ENCODE measurements at places on chromosomes 12 and 14.

DNA sequence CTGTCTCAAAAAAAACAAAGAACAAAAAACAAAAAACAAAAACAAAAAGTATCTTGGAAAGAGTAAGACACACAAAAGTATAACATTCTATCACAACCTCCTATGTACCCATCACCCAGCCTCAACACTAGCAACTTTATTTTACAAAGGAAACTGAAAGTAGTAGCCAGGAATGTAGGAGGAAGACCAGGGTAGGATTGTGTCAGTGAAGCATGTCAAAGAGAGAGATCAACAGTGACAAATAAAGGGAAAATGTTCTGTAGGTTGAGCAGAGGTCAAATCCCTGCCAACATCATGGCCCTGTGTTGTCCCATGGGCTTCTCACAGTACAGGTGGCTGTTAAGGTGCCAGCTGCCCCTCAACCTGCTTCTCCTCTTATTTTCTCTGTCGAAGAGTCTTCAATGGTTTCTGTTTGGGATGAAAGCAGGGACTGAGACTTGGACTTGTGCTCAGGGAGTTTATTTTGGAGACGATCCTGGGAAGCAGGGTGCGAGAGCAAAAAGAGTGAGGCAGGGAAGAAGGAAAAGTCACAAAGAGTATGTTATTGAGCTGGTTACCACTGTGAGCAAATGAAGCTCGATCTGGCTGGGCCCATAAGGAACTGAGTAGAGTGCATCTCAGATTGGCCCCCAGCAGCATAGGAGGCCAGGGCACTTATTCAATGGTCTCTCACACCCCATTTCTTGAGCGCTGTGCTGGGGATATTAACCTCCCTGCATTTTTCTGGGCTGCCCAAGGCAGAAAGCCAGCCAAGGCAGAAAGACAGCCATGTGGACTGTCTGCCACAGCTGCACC is 29.4 kb upstream of the CTDSP2 start:
- no peak for DNase-seq

- peak; percentile 66 for DNase-seq
Observed at GRCh38 chr14:54420478-54421142, 20.6 kb downstream of the CNIH1 start.

- no peak for DNase-seq
Observed at GRCh38 chr14:34582117-34582680, 42.7 kb upstream of the EAPP start.

DNA sequence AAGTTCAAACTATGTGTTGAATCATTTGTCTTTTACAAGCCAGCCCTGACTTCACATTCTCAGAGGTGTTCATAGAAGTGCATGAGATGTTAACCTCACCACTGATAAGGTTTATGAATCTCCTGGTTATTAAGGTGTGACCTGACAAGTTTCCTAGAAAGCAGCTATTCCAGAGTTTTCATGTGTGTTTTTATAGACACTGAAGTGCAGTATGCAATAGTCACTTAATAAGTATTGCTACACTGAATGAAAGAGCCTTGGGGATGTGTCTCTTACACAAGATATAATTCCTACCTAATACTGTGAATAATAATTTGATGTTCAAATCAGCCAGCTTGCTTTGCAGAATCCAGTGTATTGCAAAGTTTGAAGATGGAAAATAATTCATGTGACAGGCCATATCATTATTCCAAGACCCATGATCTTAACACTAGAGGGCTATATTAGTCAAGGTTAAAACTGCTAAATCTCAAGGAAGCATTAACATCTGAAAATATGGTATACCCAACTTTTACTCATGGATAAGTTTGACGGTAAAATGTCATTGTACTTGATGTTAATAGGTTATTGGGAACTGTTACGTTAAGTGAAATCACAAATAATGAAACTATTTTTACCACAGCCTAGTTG is 13.0 kb downstream of the SLC25A3 start:
- DNase-seq: no peak

- no peak for DNase-seq
Observed at GRCh38 chr12:6970096-6970527, 352 bp downstream of the PHB2 start.

GRCh38 chr12:109680264-109681005 is 33.2 kb upstream of the FAM222A start:
- DNase-seq: no peak

- DNase-seq: no peak
Observed at GRCh38 chr12:5220835-5221234, 177.2 kb downstream of the KCNA5 start.

- DNase-seq: no peak
Observed at GRCh38 chr12:27627123-27627852, 69.0 kb upstream of the REP15 start.

- DNase-seq: no peak
Observed at GRCh38 chr12:48973531-48973930, 2.0 kb upstream of the WNT10B start.

DNA sequence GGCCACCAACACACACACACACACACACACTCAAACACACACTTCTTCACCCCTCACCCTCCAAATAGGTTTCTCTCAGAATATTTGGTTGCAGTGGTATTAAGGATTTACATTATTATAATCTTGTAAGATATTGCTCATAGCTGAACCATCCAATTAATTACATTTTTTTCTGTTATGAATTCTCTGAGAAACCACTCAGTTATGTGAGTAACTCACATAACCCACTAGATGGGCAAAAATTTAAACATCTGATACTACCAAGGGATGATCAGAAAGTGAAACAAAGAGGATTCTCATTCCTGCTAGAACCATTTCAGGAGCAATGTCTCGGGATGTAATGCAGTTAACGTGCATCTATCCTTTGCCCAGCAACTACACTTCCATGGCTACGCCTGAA is 31.6 kb downstream of the TMTC1 start:
- no peak for DNase-seq

- no peak for DNase-seq
Observed at GRCh38 chr14:102124419-102124818, 15.3 kb upstream of the WDR20 start.

DNA sequence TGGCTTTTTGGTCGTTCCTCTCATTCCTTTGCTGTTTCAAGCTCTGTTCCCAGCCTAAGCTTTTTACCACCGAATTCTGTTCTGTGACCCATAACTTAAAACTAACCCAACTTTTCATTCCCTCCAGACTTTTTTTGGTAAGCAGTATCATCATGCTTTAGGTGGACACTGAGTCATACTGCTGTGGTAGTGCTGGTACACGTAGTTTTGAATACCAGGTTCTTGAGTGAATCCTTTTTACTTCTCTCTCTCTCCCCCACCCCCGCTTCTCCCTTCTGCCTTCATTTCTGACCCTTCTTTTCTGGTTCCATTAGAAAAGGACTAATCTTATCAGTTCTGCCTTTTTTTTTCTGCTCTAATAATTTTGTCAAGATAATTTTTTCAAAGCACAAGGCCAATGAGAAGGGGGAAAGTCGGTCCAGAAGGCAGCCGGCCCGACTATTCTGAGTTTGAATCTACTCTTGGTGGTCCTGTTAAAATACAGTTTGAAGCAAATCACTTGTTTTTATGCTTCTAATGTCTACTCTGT is 2.3 kb upstream of the MDM2 start:
- DNase-seq: no peak

GRCh38 chr14:54104601-54105145 is 148.0 kb upstream of the BMP4 start:
- no peak for DNase-seq

DNA sequence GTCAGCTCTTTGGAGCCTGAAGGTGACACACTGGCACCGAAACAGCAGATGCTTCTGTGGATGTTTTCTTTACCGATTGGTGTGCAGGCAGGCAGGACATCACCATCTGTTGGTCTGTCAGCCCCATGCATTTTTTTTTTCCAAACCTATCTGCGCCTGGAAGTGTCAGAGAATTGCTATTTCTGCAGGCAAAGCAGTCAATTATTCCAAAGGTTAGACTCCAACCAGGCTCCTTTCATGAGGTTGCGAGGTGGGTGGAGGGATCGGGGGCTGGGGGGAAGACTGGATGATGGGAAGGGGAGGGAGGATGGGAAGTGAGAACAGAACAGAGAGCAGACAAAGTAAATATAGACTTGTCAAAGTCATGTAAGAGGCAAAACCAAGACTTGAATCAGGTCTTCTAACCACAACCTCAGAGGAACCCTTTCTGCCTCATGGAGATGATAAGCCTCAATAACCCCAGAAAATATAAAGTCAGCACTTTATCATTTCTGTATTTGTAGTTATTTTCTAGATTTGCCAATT is 117.7 kb downstream of the OTOGL start:
- no peak for DNase-seq

DNA sequence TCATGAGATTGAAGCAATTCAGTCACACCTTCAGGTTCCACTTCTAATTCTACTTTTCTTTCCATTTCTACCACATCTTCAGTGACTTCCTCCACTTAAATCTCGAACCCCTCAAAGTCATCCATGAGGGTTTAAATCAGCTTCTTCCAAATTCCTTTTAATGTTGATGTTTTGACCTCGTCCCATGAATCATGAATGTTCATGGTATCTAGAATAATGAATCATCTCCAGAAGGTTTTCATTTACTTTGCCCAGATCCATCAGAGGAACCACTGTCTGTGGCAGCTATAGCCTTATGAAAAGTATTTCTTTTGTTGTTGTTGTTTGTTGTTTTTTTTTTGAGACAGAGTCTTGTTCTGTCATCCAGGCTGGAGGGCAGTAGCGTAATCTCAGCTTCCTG is 7.6 kb downstream of the RXYLT1 start:
- no peak for DNase-seq

- peak; percentile 11 for DNase-seq
Observed at GRCh38 chr14:41749429-41749828, 142.8 kb downstream of the LRFN5 start.

- no peak for DNase-seq
Observed at GRCh38 chr12:130932061-130932930, 21.4 kb upstream of the ADGRD1 start.

DNA sequence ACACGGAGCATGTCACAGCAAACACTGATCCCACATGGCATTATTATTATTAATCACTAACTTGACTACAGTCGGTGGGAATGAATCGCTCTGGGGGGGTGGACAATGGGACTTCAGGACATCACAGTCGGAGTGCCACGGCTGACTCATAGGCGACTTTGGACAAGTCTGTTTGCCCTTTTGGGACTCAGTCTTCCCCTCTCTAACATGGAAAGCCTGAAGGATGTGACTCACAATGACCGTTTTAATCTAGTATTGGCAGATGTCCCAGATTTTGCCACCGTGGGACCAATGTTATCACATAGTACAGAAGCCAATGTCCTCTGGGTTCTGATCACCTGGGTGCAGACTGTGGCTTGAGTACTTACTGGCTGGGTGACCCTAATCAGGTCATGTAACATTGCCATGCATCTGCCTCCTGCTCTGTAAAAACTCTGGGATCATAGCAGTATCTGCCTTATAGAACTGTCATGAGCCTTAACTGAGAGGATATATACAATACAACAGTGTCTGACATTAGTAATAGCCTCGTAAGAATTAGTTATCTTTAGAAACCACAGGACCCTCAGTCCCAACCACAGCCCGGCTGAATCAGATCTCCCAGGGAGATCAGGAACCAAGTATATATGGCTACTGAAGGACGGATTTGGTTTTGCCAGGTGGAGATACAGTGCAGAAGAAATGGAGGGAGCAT is 362.6 kb downstream of the BCL11B start:
- peak; percentile 40 for DNase-seq

DNA sequence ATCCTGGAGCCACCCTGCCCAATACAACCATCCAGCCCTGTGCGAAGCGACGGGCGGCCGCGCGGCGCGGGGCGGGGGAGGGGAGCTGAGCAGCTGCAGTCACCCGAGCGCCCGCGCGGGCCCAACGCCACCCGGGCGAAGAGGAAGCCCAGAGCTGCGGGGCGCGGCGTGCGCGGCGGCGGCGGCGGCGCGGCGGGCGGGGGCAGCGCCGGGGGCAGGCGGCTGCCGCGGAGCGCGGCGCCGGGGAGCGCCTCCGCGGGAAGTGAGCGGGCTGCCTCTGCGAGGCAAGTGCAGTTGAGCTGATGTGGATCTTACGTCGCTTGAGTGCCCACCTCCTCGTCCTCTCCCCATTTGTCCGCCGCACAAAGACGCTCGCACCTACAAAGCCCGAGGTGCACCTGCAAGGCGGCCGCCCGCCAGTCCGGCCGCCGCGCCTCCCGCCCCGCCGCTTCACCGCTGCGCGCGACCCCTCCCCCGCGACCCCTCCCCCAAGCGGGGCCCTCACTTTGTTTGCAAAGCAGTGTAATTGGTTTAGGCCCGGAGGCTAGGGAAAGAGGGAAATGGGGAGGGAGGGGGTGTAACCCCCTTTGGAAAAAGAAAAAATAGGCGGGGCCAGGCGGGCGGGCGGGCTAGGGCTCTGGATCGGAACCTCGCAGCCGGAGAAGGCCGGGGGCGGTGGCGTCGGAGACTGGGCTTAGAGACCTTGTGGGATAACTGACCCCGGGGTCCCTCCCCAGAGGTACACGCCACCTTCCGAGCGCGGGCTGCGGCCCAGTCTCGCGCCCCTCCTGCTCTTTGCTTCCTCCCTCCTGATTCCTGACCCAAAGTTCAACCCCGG is at the start of the genes FOXA1 and TTC6:
Gene FOXA1 (minus strand): TSS at position 279 of the 838 bp plus-strand sequence. CDS start 277 bp downstream, at position 2.
Gene TTC6 (plus strand): TSS at position 659 of the 838 bp plus-strand sequence. CDS start 26,436 bp downstream, outside the sequence.
- peak; percentile 16 for DNase-seq

DNA sequence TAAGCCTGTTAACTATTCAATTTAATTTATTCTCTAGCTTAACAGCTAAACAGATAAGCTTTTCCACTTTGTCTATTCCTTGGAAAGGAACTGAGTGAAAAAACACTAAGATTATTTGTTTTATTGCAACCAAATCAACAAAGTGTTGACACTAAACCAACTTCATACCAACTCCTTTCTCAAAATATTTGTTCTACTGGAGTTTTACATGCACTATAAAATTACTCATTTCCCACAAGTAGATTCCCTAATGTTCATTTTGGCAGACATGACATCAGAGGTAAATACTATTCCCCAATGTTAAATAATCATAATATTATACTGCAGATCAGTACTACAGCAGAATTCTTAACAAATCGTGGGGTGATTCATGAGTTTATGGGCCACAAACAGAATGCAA is 231.4 kb downstream of the TTC6 start:
- no peak for DNase-seq

DNA sequence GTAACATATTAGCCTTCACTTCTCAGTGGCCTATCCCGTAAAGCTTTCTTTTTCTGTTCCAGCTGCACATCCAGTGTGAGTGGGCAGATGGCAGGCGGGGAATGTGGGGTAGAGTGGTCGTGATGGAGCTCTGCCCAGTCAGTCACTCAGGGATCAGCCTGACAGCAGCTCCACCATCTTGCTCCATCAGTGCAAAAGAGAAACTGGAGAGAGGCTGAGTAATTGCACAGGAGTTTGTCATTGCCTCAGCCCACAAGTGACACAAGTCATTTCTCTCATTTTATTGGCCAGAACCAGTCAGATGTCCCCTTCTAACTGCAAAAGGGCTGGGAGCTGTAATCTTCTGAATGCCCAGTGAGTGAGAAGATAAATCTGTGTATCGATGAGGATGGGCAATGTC is 66.5 kb downstream of the ATP23 start:
- no peak for DNase-seq

DNA sequence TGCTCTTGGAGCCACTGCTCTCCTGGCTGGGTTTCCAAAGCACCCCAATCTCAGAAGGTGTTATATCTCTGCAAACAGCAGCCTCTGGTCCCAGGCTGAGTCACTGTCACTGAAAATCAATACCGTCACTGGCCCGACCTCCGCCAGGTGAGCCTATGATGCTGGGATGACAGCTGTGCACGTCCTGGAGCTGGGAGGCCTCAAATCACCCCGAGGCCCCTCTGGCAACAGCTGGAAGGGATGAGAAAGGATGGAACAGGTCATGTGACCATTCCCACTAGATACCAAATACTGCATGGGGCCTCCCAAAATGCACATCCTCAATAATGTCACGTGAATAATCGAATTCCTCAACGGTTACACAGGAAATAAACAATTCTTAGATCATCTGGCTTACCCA is 190.8 kb downstream of the TTC7B start:
- DNase-seq: no peak

GRCh38 chr12:94616203-94616729 is 34.1 kb downstream of the TMCC3 start:
- DNase-seq: peak; percentile 78

GRCh38 chr12:120474616-120474960 is 5.0 kb upstream of the SRSF9 start:
- DNase-seq: peak; percentile 28

Measured in COLO829 (cell line).